ENCODE measurements at places on chromosomes 12 and 14.

DNA sequence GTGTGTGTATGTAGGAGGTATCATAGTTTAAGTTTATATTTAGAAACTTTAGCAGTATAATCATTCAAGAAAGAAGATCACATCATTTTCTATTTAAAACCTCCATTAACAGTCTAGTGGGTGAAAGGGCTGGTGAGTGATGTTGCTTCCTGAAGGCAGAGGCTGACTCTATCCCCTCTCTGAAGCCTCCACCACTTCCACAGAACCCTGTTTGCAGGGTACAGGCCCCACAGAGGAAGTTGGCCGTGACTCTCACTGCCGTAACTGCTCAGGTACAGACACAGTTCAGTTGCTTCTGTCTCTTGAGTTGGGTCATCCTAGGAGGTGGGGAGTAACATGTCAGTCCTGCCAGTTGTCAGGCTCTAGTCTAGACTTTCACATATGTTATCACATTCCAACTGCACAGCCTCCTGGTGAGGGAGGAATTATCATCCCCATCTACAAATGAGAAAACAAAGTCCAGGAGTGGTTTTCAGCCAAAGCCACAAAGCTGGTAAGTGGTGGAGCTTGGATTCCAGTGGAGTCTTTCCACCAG, 31.5 kb downstream of the CFL2 start:
- peak; percentile 9 for DNase-seq

GRCh38 chr14:76464856-76465255, 88.9 kb downstream of the ESRRB start:
- no peak for DNase-seq

GRCh38 chr14:52267501-52268278, at the start of gene PTGDR:
Gene PTGDR, plus strand, starts transcription at chr14:52267698. Its CDS starts 117 bp downstream, at chr14:52267815.
- DNase-seq, result peak; percentile 33

- DNase-seq, result no peak
Measured at GRCh38 chr12:71949646-71950045, 11.0 kb downstream of the TPH2 start.

DNA sequence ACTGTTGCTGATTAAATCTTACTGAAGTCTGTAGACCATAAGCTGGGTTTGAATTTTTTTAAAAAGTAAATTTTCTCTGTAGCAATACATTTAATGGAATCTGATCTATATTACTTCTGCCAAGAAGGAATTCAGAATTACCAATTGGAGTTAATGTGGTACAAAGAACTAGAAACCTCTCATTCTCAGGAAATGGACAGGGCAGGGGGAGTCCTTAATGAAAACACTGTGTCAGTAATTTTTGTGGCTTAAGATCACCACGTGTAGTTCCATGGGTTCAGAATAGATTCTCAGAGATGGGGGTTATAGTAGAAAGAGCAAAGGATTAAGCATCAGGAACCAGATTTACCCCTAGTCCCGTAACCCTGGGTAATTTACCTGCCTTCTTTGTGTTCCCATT, 30.3 kb downstream of the FBXL14 start:
- DNase-seq, result no peak

DNA sequence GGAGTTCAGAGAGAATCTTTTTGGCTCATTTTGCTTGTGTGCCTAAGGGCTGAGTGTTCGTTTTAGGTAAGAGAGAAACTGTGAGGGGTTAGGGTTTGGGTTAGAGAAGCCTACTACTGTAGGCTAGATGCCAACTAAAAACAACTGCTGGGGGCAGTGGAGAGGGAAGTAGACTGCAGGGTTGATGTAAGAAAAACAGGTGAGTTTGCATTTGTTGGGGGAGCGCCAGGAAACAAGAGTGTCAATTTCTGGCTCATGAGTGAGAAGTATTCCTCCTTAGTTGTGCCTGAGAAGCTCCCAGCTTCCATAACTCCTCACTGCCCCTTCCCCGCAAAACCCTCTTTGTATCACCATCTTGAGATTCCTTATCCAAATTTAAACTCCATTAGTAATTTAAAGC, 92.3 kb downstream of the DERA start:
- DNase-seq, result no peak

GRCh38 chr14:38107216-38107631, 100.5 kb upstream of the SSTR1 start:
- no peak for DNase-seq

DNA sequence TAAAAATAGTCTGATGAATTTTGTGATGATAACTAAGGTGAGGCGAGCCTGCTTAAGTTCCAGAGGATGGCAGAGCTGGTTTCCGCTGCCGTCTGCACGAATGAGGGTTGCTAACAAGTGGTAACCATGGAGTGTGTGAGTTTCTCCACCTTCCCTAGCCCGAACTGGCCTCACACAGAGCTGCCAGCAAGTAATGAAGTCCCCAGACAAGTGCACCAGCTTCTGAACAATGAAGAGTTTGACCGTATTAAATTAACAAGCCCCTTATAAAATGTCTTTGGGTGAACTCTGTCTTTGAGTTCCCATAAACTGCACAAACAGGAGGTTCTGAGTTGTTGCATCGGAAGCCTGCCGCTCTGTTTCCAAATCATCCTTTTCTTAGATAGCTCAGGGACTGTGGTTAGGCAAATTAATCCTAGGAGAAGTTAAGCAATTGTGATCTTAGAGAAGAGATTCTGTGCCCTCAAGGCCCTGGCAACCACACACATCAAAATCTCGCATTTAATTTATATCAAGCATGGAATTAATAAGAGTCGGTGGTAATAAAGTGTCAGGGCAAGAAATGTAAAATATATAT, 274.1 kb upstream of the DAAM1 start:
- no peak for DNase-seq

- DNase-seq, result no peak
Measured at GRCh38 chr14:67311868-67312267, 47.7 kb downstream of the ATP6V1D start.
